Ureter (tissue), 1 donor: ENCODE measurements at places on chromosomes 5 and 9.

GRCh38 chr9:112531666-112532282 is 45.1 kb downstream of the KIAA1958 start:
- DNase-seq, result no peak

DNA sequence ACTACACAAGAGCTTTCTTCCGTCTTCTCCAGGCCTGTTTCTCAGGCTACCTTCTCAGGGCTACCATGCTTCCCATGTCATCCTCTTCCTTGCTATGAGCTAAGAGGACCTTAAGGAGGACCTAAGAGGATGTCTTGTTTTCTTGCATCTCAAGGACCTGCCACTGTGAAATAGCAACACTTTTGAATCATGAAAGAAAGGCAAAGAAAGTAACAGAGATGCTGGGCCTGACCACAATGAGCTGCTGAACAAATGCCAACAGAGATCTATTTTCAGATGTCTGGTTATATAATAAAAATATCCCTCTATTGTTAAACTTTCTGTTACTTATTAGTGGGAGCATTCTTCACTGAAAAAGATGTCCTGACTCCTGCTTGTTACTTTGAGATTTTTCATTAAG is 36.7 kb upstream of the ANXA1 start:
- DNase-seq, result no peak

DNA sequence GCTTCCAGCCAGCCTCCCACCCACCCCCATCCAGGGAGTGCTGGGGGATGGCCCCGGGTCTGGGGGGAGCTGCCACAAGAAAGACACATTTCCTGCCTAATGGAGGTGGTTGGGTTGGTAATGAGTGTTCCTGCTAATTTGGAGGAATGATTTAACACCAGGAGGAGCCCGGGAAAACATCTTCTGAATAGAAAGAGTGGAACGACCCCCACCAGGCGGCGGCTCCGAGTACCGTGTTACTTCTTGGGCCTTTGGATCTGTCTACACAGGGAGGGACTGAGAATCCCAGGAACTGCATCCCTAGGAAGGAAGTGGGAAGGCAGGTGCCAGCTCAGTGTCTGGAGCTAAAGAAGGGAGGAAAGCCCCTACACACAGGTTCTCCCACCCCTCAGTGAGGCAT is 64.6 kb downstream of the TSPAN17 start:
- DNase-seq, result no peak

- no peak for DNase-seq
Measured at GRCh38 chr9:133547116-133547515, 12.6 kb downstream of the ADAMTSL2 start.

GRCh38 chr9:16767366-16767765 is 103.1 kb downstream of the BNC2 start:
- DNase-seq, result no peak

DNA sequence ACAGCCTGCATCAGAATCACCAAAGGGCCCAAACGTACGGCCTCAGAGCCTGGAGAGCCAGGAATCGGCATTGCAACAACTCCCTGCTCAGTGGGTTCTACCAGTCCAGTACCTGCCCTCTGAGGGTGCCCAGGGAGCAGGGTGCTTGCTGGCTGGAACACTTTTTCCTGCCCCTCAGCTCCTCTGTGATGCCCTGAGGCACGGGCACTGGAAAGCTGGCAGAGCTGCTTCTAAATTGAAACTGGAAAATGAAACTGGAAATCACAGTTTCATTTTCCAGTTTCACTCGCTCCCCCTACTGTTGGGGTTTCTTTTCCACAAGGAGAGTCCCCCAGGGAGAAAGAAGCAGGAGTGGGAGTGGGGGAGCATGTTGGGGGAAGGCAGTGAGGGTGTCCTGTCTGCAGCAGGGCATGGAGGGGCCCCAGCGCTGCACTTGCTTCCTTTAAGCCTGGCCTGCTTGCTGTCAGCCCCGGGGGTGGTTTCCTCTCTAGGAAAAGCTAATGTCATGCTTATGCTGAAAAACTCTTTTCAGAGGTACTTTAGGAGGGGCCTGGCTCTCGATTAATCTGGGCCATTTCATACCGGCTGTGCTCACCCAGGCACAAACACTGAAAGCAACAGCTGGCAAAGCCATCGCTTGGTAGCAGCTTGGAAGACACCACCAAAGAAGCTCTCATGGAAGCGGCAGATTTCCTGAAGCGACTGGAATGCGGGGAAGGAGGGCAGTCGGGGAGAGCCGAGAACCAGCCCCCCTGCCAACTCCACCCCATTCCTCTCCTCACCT is 26.2 kb downstream of the IRF1 start:
- no peak for DNase-seq

DNA sequence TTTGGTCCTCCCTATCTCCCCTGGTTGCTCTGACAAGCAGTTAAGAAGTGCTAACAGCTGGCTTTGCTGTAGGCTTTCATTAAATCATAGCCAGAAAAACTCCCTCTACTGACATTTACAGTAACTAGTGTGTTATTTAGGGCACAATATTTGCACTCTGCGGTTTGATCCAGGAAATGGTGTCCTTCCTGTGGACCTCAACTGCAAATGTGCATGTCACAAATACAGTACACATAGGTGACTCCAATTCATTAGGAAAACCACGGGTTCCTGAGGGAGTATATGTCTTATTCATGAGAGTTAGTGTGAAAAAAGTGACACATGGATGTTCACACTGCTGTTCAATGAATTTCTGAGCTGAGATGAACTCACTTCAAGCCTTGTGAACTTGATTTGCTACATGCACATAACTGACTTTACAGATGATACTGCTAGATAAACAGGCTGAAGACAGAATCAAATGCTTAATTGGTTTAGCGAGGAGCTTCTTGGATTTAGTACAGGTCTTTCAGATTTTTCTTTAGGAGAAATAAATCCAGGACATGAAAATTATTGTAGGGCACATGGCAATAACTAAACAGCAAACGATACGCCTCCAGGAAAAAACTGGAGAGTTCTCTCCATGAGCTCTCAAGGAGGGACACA is 281.5 kb downstream of the EFNA5 start:
- DNase-seq, result no peak

GRCh38 chr5:180575571-180575970 is 15.7 kb downstream of the SCGB3A1 start:
- no peak for DNase-seq

DNA sequence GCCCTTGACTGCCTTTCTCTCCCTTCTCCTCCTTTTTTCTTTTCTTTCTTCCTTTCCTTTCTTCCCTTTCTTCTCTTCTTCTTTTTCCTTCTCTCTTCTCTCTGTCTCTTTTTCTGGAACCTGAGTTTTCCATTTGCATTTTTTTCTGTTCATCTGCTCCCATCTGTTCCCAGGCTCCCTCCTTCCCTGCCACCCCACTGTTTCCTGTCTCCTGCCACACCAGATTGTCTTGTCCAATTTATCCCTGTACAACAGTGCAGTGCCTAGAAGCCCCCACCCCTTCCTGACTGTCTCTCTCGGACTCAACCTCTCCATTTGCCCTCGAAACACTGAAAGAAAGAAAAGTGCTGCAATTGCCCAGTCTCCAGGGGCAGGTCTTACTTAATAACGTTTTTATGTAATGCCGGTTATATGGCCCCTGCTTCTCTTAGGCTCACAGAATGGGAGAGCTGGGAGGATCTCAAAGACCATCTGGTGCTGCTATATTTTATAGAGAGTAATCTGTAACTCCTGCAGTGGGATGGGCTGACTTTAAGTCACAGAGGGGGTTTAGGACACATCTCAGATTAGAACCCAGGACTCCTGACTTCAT is 101.4 kb downstream of the RALGPS1 start:
- no peak for DNase-seq

DNA sequence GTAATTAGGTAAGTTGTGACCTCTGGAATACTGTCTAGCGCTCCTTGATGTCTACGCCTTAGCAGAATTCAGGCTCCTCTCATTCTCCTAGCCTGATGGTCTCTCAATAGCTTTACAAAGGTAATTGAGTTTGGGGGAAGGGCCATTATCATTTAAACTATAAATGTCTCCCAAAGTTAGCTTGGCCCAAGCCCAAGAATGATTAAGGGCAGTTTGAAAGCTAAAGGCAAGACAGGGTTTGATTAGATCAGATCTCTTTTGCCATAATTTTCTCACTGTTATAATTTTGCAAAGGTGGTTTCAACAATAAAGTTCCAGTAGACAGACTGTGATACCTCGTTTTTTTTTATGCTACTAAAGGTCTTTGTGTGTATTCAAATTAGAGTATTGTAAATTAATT is 3.7 kb upstream of the SLC30A5 start:
- DNase-seq, result no peak

DNA sequence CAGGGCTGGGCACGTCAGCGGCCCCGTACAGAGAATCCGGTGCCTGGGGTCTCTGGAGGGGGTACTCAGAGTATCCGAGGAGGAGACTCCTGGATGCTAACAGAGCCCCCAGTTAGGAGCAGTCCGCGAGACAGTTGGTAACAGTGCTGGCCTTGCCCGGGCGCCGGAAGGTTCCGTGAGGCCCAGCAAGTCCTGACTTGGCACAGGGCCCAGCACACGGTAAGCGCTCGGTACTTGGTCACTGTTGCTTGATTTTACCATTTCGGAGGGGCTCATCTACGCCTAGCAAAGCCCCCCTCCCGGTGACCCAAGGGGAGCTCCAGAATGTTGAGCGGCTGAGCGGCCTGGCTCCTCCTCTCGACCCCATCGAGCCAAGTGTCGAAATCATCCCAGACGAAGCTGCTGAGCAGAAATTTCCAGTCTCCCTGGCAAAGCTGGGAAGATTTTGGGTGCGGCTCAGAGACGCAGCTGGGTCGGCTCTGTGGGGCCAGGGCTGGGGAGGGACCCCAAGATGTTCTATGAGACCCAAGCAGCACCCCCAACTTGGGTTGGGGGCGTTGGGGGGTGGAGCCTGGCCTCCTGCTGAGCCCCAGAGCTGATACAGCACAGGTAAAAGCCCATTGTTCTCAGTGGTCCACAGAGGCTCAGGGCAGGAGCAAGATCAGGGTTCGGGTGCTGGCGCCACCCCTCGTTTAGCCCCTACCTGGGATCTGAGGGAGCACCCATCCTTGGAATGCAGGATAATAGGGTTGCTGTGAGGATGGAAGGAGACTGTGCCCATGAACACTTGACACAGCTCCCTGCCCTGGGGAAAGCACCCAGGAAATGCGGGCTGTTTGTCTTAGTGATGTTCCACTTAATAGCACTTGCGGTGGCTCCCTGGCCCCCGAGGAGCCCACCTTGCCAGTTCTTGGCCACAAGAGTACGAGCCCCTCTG is 137.2 kb downstream of the C9orf50 start:
- peak; percentile 92 for DNase-seq

GRCh38 chr5:146339715-146340259 is 1.1 kb downstream of the POU4F3 start:
- DNase-seq, result no peak
